ENCODE measurements at places on chromosomes 6 and 20. TPM values are rescaled to one million over a fixed set of nuclear protein-coding genes. Genes with fewer than 3 reads are reported as not detected.

SAMD3 gene
- 3.8 TPM for total RNA-seq

NRSN2 gene
- total RNA-seq, result 9.5 TPM

- no peak for DNase-seq
Measured at GRCh38 chr6:130946076-130946475, 117.0 kb downstream of the EPB41L2 start.

DNA sequence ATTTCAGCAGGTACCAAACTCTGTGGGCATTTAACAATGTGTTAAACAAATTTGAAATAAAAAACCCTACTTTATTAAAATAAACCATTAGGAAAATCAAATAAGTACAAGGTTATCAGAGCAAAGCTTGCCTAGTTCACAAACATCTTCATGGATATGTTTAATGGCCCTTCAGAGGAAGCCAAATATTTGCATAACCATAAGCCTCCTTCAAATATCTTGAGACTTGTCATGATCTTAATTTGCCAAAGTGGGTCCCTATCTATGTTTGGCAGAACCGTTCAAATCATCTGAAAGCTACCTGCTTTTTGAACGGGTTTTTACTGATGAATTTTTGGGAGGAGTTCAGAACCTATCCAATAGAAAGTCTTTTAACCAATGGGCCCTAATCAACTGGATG lies 176.3 kb downstream of the BACH2 start:
- DNase-seq, result no peak

DNA sequence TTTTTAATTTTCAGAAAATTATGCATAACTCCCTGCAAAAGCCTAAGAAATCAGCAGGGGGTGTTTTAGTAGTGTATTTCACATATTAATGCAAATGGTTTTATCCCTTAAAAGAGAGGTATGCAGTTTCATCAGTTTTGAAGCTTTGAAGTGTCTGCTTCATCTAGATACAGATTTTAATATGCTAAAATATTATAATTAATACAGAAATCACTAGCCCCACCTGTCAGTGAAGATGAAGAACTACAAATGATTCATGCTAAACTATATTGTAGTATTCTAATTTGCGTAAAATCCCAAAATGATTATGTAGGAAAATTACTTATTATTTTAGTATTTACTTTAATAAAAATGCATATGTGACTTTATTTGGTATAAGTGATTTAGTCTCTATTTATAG lies 2.9 kb upstream of the TFB1M start:
- no peak for DNase-seq

DNA sequence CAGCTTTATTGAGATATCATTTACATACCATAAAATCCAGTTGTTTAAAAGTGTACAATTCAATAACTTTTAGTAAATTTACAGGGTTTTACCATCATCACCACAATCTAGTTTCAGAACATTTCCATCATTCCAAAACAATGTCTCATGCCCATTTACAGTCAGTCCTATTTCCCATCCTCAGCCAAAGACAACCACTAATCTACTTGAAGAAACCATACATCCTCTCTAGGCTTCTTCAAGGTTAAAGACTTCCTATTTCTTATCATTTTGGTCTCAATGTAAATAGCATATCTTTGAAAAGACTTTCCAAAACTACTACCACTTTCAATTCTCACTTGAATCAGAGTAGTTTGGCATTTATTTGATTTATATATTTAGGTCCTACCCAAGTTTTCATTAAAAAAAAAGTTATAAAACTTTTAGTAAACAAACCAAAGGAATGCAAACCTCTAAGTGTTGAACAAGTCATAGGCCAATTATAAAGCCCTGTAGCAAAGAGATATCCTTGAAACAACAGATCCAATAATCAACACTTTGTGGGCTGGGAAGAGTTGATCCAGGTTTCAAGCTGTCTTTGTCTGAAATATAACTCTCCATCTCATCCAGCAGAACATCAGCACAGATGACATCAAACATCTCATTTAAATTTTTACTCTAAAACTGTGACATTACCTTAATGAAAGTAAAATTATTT lies 211.3 kb upstream of the RUNX2 start:
- DNase-seq, result no peak

Data from activated CD4-positive, alpha-beta memory T cell treated with anti-CD3 and anti-CD28 coated beads for 36 hours (primary cell).